Mesendoderm (in vitro differentiated cells): ENCODE measurements at places on chromosomes 4 and X.

DNA sequence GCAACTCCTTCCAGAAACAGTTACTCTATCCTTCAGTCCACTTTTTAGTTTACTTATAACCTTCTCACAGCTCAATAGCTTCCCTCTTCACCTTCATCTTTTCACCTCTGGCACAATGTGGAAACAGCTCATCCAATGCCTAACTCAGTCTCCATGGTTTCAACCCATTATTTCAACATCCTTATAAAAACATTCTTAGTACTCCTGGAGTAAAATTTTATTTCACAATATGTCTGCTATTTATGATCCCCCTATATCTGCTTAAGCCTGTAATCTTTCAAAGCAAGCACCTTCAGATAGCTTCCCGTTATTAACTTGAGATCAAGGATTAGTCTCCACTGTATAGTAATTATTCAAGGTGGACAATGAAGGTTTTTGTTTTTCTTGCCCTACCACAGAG lies 156.3 kb downstream of the GASK1B start:
- no peak for DNase-seq

- DNase-seq: no peak
These were observed 22.8 kb downstream of the PACRGL start for GRCh38 chr4:20723019-20723418.

DNA sequence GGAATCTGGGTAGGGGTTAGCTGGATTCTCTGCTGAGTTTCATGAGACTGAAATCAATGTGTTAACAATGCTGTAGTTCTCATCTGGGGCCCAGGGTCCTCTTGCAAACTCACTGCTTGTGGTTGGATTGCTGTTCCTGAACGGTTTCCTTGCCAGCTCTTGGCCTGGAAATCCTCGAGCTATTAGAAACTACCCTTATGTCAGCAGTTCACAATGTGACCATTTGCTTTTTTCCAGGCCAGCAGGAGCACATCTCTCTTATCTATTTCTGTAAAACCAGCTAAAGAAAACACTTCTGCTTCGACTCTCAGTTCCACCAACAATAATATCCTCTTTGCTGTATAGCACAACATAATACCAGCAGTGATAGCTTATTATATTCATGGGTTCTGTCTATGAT lies 140.1 kb upstream of the TRAM1L1 start:
- peak; percentile 51 for DNase-seq

DNA sequence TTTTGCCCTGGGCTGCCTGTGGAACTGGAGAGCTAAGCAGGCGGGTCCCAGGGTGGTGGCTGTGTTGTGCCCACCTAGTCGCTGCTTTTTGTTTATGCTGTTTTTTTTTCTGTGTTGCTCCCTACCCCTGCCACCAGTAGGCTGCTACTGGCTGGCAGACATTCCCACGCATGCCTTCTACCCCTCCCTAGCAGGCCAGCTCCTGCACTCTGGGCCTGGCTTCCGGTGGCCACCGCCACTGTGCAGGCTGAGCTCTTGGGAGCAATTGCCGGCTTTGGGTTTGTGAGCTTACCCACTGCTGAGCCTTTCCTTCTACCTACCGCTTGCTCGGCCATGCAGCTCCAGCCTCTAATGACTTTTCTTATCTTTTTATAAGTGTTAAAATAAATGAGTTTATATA lies 57.6 kb downstream of the RBM46 start:
- DNase-seq: no peak

- DNase-seq: peak; percentile 99
These were observed 3.3 kb downstream of the KLF3 start for GRCh38 chr4:38667085-38667893.

- no peak for DNase-seq
These were observed 117.7 kb upstream of the SLC6A14 start for GRCh38 chrX:116318672-116319071.

- peak; percentile 17 for DNase-seq
These were observed 180.8 kb downstream of the PRKX start for GRCh38 chrX:3532581-3533085.

DNA sequence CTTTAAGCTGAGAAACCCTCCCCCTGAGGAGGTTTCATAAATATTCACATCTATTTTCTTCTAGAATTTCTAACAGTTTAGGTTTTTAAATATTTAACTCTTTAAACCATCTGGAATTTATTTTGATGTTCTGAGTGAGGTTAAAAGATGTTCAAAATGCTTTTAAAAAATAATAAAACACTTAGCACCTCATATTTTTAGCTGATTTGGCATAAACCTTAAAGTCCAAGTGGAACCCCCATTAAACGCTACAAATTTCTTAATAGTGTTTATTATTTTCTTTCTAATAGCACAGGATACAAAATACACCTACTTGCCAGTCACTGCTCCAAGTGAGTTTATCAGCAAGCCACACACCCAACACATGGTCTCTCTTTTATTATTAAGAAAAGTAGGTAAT lies 277.2 kb downstream of the QDPR start:
- DNase-seq: no peak

GRCh38 chrX:125769628-125770027 lies 396.5 kb downstream of the DCAF12L2 start:
- DNase-seq: peak; percentile 6

GRCh38 chr4:5791654-5792053 lies 80.7 kb downstream of the EVC start:
- DNase-seq: no peak

- peak; percentile 78 for DNase-seq
These were observed at the start of gene DGKQ for GRCh38 chr4:973431-974397. Gene DGKQ, minus strand, starts transcription at chr4:973569. Its CDS starts 87 bp downstream, at chr4:973482.

GRCh38 chrX:13087322-13088155 lies 43.1 kb upstream of the FAM9C start:
- no peak for DNase-seq

DNA sequence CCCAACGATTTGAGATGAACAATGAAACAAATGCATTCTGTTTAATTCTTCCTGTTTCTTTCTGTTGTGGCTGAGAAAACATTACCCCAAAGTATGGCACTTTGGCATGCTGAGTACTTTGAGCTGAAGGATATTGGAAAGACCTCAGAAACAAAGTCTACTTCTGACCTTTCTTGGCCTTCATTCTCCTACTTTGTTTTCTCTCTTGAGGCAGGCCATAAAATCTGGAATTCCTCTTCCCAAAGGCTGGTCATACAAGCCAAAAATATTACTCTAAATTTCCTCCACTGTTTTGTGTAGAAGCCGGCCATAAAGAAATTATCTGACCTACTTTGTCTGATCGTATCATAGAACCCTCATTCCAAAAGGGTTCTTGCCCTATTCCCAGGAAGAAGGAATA lies 1048.2 kb downstream of the TECRL start:
- no peak for DNase-seq

GRCh38 chr4:95898226-95898625 lies 58.3 kb downstream of the PDHA2 start:
- no peak for DNase-seq

- peak; percentile 37 for DNase-seq
These were observed 222.6 kb downstream of the NDST4 start for GRCh38 chr4:114890773-114891172.

DNA sequence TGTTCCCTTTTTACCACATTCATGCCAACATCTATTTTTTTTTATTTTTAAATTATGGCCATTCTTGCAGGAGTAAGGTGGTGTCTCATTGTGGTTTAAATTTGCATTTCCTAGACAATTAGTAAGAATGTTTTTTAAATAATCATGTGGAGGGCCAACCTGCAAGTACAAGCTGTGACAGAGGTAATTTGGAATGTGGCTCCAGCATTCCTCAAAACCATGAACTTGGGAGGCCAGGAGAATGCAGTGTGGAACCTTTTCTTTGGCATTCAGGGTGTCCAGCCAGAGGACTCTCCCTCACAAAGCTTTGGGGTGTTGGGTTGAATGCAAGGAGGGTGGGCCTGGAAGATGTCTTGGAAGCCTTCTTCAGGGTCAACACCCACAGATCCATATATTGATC lies 7.3 kb upstream of the TMEM185A start:
- DNase-seq: peak; percentile 36

DNA sequence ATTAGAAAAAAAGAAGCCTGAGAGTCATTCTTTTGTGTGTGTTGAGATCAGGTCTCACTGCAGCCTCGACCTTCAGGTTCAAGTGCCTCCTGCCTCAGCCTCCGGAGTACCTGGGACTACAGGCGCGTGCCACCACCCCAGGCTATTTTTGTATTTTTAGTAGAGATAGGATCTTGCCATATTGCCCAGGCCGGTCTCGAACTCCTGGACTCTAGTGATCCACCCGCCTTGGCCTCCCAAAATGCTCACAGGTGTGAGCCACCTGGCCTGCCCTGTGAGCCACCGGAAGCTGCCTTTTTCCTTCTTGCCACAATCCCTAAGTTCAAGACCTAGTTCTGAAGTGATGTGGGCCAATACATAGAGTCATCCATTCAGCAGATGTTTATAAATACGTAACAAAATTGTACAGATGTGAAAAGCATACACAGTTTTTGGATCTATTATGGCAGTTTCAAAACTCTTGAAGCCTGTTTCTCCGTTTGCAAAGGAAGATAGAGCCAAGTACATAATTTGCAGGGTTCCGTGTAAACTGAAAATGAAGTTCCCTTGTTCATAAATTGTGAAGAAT lies 536 bp upstream of the CTSO start:
- no peak for DNase-seq
